ENCODE measurements at places on chromosomes 13 and 19.
A peak's percentile ranks its signal among the peaks of the same experiment; 100 is the strongest.

DNA sequence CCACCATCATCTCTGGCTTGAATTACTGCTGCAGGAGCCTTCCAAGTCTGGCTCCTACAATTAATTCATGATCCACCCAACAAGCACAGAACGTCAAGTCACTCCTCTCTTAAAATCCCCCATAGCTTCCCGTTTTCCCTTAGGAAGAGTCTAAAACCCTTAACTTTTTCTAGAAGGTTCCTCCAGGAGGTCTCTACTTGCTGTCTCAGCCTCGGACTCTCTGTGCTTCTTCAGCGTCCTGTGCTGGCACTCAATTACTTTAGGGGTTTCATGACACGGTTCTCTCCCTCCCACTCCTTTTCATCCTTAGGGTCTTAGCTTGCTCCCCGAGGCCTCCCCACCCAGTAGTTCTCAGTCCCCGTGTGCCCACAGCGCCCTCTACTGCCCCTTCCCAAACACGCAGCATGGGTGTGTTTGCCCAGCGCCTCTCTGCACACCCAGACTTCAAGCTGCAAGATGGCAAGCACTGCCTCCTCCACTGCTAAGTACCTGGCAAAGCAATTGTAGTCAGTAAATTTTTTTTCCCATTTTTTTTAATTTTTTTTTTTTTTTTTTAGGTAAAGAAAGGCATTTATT, 25.8 kb upstream of the MAP3K10 start:
- no peak for DNase-seq

- DNase-seq, result peak; percentile 14
Observed at GRCh38 chr19:46555628-46556280, 45.4 kb upstream of the CALM3 start.

GRCh38 chr19:944663-945241, 18.9 kb downstream of the ARID3A start:
- no peak for DNase-seq

DNA sequence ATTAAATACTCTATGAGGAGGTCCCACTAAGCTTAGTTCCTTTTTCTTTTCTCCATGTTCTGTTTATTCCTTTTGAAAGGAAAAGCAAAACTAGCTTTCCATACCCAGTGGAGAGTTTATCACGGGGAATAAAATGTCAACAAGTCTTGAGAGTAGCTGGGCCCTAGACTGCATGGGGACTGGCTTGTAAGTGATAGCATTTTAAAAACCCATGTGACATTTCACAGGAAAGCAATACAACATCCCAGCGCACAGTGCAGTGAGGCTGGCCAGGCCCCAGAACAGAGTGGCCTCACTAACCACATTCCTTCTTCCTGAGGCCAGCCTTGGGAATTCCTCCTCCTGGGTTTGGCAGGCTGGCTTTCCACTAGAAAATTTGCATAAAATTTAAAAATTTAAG, 149.8 kb downstream of the DLEU7 start:
- DNase-seq, result no peak

GRCh38 chr13:94968040-94968756, 255.9 kb upstream of the SOX21 start:
- DNase-seq, result no peak
